GM12891 (cell line): ENCODE measurements at places on chromosomes 6 and 20.

DNA sequence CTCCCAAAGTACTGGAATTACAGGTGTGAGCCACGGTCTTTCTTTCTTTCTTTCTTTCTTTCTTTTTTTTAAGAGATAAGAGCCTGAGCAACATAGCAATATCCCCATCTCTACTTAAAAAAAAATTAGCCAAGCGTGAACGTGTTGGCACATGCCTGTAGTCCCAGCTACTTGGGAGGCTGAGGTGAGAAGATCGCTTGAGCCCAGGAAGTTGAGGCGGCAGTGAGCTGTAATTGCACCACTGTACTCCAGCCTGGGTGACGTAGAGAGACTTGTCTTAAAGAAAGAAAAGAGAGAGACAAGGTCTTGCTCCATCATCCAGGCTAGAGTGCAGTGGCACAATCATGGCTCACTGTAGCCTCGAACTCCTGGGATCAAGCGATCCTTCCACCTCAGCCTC lies 162.0 kb upstream of the MLN start:
- DNase-seq: no peak

GRCh38 chr20:41307021-41307420 lies 10.5 kb downstream of the ZHX3 start:
- DNase-seq: no peak

DNA sequence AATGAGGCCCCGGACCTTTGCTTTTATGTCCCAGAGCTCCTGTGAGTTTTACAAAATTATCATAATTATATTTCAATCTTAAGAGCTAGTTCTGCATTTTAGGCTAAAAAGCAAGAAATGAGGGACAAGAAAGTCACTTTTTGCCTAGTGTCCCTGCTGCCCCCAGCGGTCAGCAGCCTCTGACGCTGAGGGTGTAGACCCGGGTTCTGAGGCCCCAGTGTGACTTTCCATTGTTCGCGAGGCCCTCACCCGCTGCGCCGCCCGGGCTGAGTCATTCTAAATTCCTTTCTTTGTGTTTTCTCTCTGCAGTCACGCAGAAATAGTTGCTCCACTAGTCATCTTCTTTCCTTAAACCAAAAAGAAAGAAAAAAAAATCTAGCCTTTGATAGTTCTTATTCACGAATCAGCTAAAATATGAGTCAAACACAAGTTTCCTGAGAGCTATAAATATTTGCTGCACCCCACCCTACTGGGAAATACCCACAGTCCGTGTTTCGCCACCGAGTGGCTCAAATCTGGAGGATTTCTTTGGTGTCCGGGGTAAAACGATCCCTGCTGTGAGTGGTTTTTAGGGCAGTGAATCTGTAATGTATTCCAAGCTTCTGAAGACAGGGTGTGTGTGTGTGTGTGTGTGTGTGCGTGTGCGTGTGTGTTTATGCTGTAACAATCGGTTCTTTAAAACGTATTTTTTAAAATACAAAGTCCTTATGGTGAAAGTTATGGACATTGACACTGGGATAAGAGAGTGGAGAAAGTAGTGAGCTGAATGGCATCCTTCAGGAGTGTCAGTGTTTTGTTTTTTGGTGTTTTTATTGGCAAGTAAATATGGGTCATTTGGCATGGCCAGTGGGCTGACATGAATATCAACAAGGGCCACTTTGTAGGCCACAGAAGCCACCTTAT lies 59.7 kb upstream of the EEF1A1 start:
- DNase-seq: no peak

DNA sequence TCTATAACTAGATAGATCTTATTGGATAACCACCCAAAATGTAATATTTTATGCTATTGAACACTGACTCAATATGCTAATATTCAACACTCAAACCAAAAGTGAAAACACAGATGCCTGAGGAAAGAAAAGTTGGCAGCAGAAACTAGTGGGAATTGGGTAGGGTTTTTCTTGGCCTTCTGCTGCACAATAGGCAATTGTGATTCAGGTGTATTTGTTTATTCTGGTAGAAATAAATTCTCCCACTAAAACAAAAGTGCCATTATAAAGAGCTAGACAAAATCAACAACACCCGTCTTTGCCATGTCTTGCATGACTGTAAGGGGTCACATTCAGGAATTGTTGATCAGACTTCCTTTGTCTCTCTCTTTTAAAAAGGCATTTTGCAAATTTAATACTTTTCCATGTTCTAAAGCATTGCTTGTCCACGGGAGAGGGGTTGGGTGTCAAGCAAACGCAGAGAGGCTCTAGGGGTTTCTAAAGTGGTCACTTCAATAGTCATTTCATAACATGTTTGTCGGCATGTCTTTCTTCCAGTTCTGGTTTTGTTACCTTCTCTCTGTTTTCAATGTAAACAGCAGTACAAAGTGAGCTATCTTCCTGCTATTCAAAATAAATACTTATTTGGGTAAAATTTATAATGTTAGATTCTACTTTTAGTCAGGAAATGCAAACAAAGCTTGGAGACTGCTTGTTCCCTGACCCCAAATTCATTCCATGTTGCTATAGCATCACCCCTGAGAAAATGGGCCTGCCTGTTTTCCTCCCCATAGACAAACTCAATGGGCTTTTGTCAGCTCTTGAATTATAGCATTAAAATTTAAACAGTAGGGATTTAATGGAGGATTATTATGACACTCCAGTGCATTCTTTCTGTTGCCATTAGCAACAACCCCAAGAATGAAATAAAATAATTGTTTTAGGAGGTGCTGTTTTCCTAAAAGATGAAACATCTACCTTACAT lies 217.0 kb upstream of the CCN2 start:
- DNase-seq: no peak

GRCh38 chr6:14361297-14361696 lies 243.7 kb downstream of the CD83 start:
- no peak for DNase-seq

GRCh38 chr6:126537061-126537816 lies 197.3 kb downstream of the CENPW start:
- no peak for DNase-seq

- no peak for DNase-seq
Measured at GRCh38 chr6:156525541-156525940, 251.6 kb upstream of the ARID1B start.

DNA sequence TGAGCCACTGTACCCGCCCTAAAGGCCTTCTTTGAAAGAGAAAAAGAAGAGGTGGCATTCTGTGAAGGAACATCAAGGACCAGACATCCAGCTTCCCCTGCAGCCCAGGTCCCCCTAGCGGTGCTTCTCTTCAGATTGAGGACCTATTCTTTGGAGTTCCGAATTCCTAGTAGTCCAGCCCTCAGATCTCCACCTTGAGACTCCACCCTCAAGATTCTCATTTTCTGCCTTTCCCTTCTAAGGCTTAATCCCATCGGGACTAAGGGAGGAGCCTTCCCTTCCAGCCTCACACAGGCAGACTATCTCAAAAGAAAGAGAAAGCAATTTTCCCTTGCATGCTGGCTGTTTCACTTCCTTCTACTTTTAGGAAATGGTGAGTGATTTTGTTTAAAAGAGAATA lies 32.5 kb downstream of the MUC22 start:
- DNase-seq: no peak

DNA sequence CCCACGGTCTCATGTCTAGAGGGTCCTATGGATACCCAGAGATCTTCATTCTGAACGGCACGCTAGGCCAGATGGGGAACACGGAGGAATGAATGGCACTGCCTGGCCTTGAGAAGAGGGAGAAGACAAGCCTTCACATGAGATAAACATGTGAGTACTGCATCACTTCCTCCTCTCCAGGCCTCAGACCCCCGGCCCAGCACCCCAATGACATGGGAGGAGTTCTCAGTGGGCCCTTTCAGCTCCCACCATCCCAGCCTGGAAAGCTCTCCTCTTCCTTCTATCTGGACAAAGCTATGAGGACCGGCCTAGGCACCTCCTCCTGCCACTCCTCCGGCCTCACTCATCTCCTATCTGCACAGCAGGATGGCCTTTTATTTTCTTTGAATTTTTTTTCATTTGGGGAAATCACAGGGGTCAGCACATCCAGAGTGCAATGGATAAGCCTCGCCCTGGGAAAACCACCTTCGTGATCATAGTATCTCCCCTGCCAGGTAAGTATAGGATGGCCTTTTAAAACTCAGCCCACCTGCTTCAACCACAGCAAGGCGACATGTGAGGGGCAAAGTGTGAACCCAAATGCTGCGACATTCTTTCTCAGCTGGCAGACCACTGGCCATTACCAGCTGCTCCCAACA lies 39.2 kb upstream of the CDKN1A start:
- DNase-seq: no peak

- no peak for DNase-seq
Measured at GRCh38 chr20:8265588-8265987, 133.5 kb downstream of the PLCB1 start.
